Activated CD4-positive, alpha-beta memory T cell treated with anti-CD3 and anti-CD28 coated beads for 36 hours (primary cell): ENCODE measurements at places on chromosomes 12 and 14.
A peak's percentile ranks its signal among the peaks of the same experiment; 100 is the strongest.

- DNase-seq = no peak
Measured at GRCh38 chr12:96305665-96306064, 94.6 kb downstream of the CDK17 start.

DNA sequence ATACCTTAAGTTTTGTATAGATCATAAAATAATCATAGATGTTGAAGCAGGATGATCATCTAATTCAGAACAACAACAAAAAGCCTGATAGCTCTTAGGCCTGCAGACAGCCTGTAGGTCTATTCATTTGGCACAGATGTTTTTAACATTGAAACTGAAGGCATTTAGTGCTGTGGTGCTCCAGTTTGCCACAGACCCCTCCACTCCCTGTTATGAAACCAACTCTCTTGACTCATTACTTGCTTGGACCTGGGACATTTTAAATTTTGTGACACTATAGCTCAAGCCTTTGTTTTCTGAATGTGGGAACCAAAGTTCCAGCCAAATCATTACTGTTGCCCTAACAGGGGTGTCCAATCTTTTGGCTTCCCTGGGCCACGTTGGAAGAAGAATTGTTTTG lies 9.1 kb downstream of the PRKCH start:
- peak; percentile 70 for DNase-seq

GRCh38 chr12:109766251-109766778 lies 52.7 kb downstream of the FAM222A start:
- peak; percentile 1 for DNase-seq

DNA sequence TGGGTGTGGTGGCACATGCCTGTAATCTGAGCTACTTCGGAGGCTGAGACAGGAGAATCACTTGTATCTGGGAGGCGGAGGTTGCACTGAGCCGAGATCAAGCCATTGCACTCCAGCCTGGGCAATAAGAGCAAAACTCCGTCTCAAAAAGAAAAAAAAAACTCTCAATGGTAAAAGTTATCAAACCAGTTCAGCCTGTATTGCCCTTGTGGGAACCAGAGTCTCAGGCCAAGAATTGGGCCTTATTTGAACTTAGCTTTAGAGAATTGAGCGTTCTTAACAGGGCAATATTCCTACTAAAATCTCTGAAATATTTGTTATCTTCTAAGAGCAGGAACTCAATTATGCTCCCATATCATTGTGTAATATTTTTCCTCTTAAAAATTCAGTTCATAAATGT lies 7.7 kb upstream of the MDM2 start:
- DNase-seq = no peak

DNA sequence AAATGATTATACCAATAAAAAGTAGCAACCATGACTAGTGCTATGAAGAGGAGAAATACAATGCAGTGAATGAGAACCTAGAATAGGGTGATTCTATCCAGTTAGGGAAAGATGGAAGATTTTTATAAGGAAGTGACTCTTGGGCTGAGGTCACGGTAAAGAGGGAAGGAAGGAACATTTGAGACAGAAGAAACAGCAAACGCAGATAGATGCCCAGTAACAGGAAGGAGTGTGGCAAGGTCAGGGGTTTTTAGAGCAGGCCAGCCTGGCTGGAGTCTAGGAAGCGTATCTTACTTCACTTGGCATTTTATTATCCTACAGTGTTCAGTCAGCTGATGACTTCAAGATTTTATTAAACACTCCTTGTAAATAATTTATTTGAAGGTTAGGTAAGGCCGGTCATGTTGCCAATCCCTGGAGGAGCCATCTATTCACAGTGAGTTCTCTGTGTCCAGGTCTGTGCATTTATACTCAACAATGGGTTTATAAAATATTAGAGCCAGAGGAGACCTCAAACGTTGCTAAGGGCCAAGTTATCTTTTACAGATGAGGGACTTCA lies 170.6 kb downstream of the PRKCH start:
- DNase-seq = no peak

GRCh38 chr14:99664937-99665273 lies 19.2 kb upstream of the CYP46A1 start:
- DNase-seq = no peak

- no peak for DNase-seq
Measured at GRCh38 chr12:45549337-45549902, 180.1 kb upstream of the ARID2 start.

DNA sequence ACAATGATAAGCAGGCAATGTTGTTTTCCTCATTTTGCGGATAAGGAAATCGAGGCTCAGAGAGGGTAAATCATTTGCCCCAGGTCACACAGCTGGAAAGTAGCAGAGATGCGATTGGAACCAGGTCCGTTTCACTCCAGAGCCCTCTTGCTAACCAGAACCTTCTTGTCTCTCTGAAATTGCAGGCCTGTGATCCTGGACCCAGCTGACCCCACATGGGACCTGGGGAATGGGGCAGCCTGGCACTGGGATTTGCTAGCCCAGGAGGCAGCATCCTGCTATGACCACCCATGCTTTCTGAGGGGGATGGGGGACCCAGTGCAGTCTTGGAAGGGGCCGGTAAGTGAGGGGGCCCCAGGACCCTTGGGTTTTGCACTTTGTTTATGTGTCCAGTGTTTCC lies 9.5 kb downstream of the OAS3 start:
- no peak for DNase-seq

GRCh38 chr12:83323866-83324265 lies 637.2 kb downstream of the TMTC2 start:
- DNase-seq = no peak

DNA sequence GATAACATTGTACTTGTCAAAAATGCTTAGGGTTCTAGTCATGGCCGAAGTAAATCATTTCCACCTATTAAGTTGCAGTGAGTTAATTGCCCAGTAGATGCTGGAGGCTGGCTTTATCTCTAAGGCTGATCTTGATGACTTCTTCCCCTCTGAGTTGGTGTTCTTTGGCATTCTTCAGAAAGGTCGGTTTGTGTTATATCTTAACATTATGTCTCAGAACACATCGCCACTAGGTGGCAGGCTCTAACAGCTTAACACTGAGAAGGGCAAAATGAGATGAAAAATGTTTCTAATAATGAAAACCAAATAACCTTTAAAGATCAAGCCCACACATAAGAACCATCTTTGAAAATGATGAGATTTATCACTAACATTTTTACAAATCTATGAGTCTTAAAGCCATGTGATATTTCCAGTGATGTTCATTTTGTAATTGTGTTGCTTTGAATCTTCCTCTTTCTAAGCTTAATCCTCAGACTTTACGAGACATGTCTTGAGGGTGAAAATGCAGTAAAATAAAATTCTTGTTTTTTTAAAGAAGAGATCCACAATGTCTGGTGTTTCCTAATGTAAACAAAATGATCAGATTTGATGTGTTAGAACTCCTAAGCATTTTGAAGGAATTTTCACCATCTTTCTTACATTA lies 28.6 kb downstream of the SUDS3 start:
- peak; percentile 63 for DNase-seq

GRCh38 chr12:106840243-106840642 lies 65.8 kb downstream of the RIC8B start:
- no peak for DNase-seq

DNA sequence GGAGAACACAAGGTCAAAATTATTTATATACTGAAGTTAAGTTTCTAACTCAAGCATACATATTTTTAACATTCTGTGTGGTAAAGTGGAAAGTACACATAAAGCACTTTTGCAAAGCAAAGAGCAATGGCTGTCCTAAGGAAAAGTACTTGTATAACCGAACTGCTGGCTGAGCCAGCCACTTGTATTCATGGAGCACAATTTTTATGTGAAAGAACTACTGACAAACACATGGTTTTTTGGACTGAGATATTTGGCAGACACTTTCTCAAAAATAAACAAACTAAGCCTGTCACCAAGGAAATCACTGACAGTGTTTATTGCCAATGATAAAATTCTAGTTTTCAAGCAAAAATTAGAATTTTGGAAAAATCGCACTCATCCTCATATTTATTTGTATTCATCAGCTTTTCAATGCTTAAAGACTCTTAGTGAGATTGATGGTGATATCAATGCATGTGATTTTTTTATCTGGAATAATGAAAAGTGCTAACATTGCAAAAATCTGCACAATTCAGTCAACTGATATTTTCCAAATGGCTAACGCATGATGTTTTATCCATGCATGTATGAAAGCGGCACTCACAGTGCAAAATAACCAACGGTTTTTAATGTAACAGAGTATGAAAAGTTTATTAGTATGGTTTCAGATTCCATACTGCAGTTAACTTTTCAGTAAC lies 125.3 kb downstream of the IPO8 start:
- no peak for DNase-seq

- peak; percentile 77 for DNase-seq
Measured at GRCh38 chr12:121214166-121214777, 4.3 kb downstream of the P2RX4 start.

- no peak for DNase-seq
Measured at GRCh38 chr12:66962290-66962689, 283.4 kb upstream of the GRIP1 start.

DNA sequence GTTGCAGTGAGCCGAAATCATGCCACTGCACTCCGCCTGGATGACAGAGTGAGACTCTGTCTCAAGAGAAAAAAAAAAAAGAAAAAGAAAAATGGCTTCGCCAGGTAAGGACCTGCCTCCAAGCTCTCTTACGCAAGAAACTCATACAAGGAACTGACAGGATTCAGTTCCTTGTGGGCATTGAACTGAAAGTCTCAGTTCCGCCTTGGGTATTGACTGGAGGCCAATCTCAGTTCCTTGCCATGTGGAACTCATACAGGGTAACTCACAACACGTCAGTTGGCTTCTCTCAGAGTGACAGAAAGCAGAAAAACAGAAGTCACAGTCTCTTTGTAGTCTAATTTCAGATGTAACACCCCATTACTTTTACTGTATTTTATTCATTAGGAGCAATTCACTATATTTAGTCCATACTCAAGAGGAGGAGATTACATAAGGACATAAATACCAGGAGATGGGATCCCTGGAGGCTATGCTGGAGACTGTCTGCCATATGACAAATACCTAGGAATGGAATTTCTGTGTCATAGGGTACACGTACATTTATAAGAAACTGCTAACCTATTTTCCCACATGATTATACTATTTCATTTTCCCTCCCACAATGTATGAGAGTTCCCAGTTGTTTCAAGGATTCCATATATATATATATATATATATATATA lies 11.4 kb upstream of the NOPCHAP1 start:
- DNase-seq = no peak

DNA sequence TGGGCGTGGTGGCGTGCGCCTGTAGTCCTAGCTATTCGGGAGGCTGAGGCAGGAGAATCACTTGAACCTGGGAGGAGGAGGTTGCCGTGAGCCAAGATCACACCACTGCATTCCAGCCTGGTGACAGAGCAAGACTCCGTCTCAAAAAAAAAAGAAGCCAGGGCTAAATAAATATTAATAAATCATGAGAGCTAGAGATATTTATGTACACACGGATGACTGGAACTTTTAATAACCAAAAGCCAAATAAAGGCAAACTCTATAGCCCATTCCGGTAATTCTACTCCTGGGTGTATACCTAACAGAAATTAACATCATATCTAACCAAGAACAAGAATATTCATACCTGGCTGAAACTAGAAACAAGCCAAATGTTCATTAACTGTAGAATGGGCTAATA lies 7.7 kb upstream of the TRAFD1 start:
- no peak for DNase-seq

DNA sequence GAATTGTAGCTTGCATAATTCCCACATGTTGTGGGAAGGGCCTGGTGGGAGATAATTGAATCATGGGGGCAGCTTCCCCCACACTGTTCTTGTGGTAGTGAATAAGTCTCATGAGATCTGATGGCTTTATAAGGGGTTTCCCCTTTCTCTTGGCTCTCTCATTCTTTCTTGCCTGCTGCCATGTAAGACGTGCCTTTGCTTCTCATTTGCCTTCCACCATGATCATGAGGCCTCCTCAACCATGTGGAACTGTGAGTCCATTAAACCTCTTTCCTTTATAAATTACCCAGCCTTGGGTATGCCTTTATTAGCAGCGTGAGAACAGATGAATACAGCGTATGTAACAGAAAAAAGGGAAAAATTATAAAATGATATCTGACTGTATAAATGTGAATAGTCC lies 21.1 kb downstream of the C12orf71 start:
- DNase-seq = no peak

DNA sequence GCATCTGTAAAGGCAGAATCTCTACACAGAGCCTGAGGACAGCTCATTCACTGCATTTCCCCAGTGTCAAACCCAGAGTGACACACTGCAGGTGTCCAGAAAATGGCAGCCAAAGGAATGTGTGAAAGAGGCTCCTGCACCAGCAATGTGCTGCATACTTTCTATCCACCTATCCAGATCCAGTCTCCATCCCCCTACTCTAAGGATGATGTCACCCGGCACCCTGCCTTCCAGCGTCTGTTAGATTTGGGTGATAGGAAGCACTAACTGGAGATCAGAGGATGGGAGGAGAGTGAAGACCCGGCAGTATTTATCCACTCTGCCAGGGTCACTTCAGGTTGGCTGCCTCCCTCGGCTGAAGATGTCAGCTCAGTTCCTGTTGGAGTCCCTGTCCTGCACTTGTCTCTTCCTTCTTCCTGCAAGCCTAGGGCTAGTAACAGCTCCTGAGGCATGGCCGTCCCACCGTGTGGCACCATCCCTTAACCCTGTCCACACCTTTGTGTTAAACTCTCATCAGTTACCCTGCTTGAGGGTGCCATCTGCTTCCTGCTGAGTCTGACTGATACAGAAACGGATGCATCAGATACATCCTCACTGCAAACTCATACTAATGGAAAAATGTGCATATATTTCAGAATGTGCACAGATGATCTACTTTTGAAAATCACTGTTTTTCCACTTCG lies 13.0 kb upstream of the GPR68 start:
- peak; percentile 43 for DNase-seq

GRCh38 chr12:105240228-105240627 lies 4.3 kb upstream of the APPL2 start:
- no peak for DNase-seq

DNA sequence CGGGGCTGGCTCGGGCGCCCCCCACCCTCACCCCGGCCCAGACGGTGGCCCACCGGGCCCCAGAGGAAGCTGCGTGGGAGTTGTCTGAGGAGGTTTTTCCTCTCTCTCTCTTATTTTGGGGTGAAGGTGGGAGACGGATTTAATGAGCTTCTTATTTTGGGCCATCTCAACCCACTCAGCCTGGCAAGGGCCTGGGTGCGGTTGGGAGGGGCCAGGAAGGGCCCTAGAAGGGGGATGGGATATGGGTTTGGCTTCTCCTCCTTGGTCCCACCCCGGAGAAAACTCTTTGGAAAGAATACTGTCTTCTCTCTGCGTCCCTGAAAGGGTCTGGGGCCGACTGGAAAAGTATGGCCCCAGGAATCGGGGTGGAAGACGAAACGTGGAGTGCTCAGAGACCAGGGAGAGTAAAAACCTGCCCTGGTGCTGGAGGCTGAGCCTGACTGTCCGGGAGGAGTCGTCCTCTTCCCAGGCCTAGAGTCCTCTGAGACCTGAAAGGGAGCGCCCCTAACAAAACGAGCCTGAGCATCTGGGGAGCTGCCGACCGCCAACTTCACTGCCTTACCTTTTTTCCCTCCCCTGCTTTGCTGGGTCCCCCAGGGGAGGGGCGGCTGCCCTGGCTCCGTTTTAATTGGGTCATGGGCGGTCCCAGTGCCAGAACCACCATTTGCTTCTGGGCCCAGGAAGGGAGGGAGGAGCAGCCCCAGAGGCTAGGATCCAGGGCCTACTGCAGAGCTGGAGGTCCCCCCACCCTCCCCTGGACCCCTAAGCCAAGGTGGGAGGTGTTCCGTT lies 1.6 kb downstream of the MMP14 start:
- DNase-seq = no peak
